ENCODE measurements at places on chromosomes 3 and 15.

GRCh38 chr3:43581343-43581742 is 40.5 kb downstream of the ANO10 start:
- no peak overlapping the region for H3K4me3 ChIP-seq
- DNase-seq = no peak
- no peaks in the 10 kb centered on the region for H3K27me3 ChIP-seq
- H3K27ac ChIP-seq = no peak overlapping the region

- H3K27ac ChIP-seq = no peak overlapping the region
- H3K27me3 ChIP-seq = no peaks in the 10 kb centered on the region
- H3K4me1 ChIP-seq = no peaks in the 10 kb centered on the region
- H3K36me3 ChIP-seq = no peaks in the 10 kb centered on the region
- no peak for DNase-seq
- H3K4me3 ChIP-seq = no peak overlapping the region
Observed at GRCh38 chr15:81407718-81408117, 33.7 kb upstream of the TMC3 start.

GRCh38 chr3:121958801-121959200 is 63.2 kb downstream of the ILDR1 start:
- no peaks in the 10 kb centered on the region for H3K36me3 ChIP-seq
- no peak for DNase-seq
- no peak overlapping the region for H3K4me3 ChIP-seq
- H3K4me1 ChIP-seq = no peaks in the 10 kb centered on the region

DNA sequence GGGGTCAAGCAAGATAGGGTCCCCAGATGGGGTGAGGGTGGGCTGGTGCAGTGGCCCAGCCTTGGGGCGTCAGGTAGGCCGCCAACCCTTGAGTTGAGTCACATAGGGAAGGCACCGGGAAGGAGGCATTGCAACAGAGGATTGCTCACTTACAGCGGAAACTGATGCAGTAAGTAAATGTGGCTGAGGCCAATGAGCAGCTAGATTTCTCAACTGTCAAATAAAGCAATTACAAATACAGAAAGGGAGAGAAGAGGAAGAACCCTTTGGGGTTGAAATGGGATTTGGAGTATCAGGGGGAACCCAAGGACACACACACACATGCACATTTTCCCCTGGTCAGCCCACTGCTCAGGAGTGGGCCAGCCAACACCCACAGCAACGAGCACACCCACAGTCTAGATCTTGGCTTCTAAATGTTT is 44.0 kb downstream of the CHSY1 start:
- H3K4me3 ChIP-seq = no peak overlapping the region
- no peaks in the 10 kb centered on the region for H3K36me3 ChIP-seq
- no peaks in the 10 kb centered on the region for H3K4me1 ChIP-seq
- no peak overlapping the region for H3K27ac ChIP-seq
- H3K27me3 ChIP-seq = no peaks in the 10 kb centered on the region

DNA sequence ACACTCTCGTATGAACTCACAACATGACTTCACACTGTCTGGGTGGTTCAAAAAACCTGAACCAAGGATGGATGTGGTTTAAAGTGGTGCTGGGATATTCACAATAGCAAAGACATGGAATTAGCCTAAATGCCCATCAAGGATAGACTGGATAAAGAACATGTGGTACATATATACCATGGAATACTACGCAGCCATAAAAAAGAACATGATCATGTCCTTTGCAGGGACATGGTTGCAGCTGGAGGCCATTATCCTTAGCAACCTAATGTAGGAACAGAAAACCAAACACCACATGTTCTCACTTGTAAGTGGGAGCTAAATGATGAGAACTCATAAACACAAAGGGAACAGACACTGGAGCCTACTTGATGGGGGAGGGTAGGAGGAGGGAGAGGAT is 3.3 kb upstream of the PRSS50 start:
- no peak overlapping the region for H3K4me3 ChIP-seq
- no peaks in the 10 kb centered on the region for H3K4me1 ChIP-seq
- H3K36me3 ChIP-seq = no peaks in the 10 kb centered on the region
- H3K27ac ChIP-seq = no peak overlapping the region

Measured in kidney (tissue), 22 donors.